ENCODE measurements at places on chromosomes 6 and 20.

DNA sequence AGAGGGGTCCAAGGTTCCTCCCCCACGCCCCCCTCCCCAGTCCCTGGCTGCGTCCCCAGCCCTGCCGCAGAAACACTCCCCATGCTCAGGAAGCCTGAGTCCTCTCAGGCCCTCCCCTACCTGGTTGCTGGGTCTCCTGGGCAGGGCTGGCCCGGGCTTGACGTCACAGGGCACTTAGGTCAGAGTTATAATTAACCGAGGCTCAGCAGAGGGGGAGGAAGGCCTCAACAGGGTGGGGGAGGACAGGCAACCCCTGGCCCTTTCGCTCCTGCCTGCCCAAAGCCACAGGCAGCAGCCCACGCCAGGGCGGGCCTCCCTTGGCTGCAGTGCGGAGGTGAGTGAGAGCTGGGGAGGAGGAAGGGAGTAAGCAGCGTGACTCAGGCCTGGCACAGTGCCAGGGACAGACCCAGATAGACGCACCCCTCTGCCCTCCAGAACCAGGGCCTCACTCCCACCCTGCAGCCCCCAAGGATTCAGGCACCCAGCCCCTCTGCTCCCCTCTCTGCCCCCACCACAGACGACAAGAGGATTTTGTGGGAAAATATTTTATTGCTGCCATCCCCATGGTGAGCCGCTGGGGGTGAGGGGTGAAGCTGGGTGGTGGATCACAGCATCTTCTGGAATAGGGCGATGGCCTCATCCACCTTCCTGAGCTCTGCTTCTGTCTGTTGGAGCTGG, at the start of gene VWA7:
Gene VWA7 (minus strand): TSS at position 340 of the 678 bp plus-strand sequence. CDS start 549 bp downstream, outside the sequence.
- DNase-seq = peak; percentile 93

DNA sequence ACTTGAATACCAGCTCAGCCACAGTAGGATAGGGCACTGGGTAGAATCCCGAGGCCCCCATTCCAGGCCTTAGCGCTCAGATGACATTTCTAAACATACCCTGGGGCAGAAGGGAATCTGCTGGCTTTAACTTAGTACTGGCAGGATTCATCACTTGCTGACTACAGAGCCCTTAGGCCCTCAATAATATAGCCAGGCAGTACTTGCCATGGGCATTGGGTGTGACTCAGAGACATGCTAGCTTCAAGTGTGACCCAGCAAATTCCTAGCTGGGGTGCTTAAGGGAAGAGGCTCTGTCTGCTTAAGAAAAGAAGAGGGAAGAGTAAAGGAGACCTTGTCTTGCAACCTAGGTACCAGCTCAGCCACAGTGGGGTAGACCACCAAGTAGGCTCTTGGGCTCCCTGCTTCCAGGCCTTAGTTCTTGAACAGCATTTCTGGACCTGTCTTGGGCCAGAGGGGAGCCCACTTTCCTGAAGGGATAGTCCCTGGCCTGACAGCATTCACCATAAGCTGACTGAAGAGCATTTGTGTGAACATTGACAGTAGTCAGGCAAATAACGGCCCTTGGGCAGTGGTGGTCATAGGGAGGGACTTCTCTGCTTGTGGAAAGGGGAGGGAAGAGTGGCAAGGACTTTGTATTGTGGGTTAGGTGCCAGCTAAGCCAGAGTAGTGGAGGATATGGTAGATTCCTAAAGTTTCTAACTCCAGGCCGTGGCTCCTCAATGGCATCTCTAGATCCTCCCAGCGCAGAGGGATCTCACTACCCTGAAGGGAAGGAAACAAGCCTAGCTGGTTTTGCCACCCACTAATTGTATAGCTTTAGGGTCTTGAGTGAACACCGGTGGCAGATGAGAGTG, 48.5 kb upstream of the HACE1 start:
- DNase-seq = no peak

DNA sequence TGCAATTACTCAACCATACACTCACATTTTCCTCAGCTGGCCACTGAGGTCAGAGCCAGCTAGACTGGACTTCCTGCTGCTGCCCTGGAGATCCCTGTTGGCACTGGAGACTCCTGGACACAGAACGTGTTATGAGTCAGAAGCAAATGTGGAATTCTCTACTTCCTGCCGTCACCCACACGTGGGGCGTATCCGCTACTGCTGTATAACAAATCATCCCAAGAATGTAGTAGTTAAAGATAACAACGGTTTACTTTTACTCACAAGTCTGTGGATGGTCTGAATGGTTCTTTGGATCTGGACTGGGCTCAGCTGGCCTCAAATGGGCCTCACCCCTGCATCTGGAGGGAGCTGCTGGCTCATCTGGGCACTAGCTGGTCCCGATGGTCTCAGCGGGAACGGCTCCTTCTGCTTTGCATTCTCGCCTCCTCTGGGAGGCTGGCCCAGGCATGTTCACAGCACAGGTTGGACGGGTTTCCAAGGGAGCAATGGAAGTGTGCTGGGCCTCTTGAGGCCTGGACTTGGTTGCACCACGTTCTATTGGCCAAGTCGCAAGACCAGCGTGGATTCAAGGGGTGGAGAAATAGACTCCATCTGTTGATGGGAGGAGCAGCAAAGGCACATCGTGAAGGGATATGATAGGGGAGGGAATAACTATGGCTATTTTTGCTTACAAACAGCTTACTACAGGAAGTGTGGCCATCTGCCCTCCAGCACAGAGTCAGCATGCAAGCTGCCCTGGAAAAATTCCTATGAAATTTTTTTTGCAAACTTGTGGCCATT, 118.5 kb downstream of the SNX5 start:
- no peak for DNase-seq

DNA sequence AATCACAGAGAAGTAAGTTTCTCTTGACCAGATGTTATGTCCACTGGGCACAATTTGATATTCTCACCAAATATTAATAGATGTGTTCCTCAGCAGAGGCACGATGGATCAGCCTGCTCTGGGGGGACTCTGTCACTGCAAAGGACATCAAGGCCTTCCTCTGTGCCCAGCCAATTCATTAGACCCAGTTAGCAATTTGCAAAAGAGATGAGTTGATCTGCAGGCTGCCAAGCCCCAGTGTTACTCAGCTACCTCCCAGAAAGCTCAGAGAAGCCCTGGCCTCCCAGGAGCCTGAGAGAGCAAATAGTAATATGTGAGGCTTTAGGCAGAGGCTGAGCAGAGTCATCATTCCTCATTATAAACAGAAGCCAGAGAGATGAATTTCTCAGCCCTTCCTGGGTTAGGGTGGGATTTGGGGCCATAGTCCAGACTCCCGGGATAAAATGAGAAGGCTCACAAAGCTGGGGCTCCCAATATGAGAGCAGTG, 54.2 kb downstream of the ZNF831 start:
- DNase-seq = no peak

DNA sequence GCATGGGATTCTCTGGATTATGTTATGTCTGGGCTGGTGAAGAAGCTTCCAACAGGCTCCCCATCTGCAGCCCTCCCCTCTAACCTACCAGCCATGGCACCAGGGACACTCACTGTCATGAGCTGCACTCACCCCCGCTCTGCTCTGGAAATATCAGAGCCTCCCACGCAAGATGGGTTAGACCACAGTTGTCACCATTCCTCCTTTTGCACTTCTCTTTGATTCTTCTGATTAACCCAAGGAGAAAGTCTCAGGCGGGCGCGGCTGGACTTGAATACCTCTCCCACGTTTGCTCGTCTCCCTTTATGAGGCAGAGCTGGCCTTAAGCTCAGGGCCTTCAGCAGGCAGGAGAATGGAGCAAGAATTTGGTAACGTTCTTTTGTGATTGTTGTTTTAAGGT, 128.1 kb downstream of the CEBPB start:
- no peak for DNase-seq

DNA sequence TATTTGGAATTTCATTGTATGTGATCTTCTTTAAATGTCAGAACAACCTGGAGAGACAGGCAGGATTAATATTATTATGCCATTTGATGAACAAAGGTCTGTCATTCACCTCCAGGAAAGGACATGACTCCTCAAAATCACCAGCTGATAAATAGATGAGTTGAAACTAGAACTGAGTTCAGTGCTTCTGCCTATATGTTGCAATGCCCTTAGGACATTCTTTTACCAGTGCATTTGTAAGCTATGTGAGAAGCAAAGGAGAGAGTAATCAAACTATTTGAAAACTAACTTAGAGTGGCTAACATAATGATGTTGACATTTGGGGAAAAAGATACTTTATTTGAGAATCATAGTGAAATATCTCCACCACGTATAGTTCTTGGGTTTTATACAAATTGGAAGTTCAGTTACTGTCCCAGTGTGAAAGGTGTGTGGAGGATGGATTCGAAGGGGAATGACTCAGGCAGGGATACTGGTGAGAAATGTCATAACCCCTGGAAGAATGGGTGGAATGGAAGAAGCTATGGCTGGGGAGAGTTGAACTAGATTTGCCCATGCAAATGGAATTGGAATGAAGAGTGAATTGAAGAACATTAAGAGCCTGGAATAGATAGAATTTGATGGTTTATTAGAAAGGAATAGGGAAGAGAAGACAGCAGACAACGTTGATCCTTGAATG, 21.5 kb downstream of the PKIB start:
- DNase-seq = no peak

DNA sequence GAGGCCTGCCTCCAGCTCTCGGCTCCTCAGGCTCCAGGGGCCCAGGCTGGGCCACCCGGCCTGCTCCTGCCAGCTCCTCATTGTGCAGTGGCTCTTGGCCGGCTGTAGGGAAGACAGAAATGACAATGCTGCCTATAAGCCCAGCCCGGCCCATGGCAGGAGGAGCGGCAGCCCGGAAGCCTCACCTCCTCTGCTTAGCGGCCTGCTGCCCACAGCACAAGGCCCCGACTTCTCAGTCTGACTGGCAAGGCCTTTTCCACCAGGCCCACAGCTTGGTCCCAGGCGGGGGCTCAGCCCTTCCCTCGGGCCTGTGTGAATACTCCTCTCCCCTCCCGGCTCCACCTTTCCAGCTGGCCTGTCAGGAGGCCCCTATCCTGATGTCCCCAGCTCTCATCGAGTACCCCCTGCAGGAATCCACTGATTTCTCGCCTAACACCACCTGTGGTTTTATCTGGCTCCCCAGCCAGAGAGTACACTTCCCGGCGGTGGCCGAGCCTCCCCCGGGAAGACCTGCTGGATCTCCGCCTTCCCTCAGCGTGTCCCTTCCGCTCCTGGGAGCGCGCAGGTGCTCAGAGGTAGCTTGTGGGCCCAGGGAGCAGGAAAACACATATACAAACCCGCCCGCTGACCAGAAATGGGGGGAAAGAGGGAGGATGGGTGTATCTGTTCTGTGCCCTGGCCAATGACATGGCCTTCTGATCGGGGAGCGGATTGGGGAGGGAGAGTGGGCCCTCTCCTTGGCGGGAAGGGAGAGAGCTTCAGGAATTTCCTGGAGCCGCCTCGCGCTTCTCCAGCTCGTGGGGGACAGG, 963 bp downstream of the DDRGK1 start:
- peak; percentile 74 for DNase-seq

- peak; percentile 49 for DNase-seq
Observed at GRCh38 chr6:1527073-1527457, 82.7 kb upstream of the FOXC1 start.

DNA sequence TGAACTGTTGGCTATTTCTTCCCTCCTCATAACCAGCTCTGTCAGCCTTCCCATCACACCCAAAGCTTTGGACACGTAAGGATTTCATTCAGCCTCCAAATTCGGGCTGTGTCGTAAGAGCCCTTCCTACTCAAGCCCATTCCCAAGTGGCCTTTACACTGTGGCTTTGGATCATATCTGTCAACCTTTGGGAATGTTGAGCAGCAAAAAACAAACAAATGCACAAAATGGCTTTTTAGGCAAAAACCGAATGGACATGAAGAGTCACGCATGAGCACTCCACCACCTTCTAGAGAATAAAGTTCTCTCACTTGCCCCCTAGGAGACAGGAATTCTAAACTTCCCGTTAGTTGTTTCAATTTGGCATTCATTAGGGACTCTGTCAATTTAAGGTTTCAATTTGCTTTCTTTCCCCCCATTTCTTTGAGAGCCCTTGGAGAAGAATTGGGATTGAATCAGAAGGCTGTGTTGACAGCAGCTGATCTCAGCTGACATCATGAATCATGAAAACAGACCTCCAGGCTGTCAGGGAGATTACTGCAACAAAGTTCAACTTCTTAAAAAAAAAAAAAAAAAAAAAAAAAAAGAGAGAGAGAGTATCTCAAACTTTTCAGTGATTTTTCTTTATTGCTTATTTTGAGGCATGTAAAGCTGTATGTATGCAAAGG, 110.3 kb downstream of the BCAS1 start:
- DNase-seq = no peak

- no peak for DNase-seq
Observed at GRCh38 chr6:118892355-118892991, 1.5 kb upstream of the ASF1A start.

- no peak for DNase-seq
Observed at GRCh38 chr20:48357714-48358113, 470.1 kb downstream of the PREX1 start.

- DNase-seq = peak; percentile 53
Observed at GRCh38 chr6:117771403-117771802, 96.1 kb downstream of the NUS1 start.

- peak; percentile 68 for DNase-seq
Observed at GRCh38 chr20:32278199-32278643, 770 bp downstream of the KIF3B start.

DNA sequence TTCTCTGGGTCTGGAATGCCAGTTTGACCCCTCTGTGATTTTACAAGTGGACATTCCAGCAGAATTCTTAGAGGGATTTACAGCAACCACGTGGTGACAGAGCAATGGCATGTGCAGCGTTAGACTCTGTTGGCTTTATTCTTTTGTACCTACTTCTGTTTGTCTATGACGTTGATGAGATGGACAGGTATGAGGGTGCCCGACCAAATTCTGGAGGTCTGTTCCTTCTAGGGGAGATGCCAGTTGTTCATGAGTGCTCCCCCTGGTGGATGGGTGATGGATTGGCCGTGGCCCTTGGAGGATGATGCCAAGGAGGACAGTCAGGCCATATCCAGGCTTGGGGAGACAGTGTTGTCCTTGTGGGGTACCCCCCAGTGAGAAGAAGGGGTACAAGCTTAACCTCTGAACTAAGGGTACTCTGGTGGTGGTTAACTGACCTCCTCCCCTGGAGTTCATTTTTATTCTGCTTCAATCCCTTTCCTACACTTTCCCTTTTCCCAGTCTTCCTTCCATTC, 198.6 kb downstream of the DTNBP1 start:
- peak; percentile 53 for DNase-seq

DNA sequence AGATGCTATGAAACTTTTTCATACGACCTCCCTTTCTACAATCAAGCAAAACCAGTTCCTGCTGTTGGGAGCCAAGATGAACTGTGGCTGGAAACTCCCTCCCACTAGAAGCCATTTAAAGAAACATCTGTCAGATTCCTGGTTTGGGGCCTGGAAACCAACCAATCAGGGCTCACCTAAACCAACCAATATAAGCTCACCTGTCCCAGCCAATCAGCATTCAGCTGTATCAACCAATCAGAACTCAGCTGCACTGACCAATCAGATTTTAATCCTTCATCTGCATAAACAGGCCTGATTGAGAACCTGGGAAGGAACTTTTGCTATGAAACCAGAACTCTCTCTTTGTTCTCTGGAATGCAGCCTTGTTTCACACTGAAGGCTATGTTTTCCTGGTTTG, 42.4 kb downstream of the SNX14 start:
- DNase-seq = no peak

- no peak for DNase-seq
Observed at GRCh38 chr6:93915961-93916360, 496.6 kb upstream of the EPHA7 start.

Measured in GM20000 (cell line).